ENCODE measurements at places on chromosomes 13 and 19.
A peak's percentile ranks its signal among the peaks of the same experiment; 100 is the strongest.

- DNase-seq = no peak
These were observed 19.1 kb upstream of the TEX101 start for GRCh38 chr19:43395561-43395960.

GRCh38 chr13:21137696-21138095 is 38.7 kb downstream of the SKA3 start:
- DNase-seq = no peak

- no peak for DNase-seq
These were observed 10.2 kb upstream of the N4BP2L2 start for GRCh38 chr13:32548837-32549236.

- no peak for DNase-seq
These were observed 323.8 kb downstream of the LMO7 start for GRCh38 chr13:75959861-75960481.

GRCh38 chr13:48783695-48784230 is 130.0 kb downstream of the CYSLTR2 start:
- no peak for DNase-seq

- no peak for DNase-seq
These were observed 72.1 kb downstream of the KLF12 start for GRCh38 chr13:74061926-74062595.

DNA sequence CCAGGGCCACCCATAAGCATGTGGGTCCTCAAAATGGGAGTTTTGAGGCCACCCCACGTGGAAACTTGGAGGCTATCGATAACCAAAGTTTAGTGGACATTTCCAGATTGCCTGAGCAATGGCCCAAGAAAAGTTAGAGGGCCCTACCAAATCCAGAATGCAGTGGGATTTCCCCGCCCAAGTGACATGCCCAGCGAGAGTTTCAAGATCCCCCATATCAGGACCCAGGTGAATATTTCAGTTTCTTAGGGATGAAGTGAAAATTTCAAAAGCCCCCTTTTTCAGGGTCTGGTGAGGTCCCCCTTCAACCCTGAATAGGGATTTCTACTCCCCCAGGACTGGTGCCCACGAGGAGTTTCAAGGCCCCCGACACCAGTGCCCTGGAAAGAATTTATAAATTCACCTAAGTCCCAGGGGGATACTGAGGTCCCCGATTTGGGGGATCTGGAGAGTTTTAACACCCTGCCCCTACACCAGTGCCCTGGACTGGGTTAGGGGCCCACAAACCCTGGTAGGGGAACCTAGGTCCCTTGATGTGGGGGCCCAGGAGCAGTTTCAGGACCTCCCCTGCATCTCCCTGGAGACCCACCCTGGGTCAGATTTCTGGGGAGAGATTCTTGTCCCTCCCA is 695 bp downstream of the BST2 start:
- no peak for DNase-seq

DNA sequence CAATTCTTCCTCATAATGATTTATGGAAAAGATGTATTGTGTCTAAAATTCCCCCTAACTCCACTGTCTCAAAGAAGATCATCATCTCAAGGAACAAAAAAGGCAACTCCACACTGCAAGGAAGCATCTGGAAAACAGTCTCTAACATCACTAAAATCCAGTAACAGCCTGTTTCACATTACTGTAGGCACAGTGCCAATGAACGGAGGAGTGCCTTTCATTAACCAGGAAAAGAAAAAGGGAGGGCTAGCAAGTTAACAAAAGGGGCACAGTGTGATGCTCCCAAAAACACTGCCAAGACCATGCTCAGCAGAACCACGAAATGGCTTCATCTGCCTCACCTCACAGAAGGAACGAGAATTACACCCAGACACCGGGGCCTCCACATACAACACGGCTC is 8.5 kb downstream of the TMTC4 start:
- DNase-seq = no peak

GRCh38 chr19:29040951-29041350 is 172.0 kb downstream of the UQCRFS1 start:
- DNase-seq = no peak

DNA sequence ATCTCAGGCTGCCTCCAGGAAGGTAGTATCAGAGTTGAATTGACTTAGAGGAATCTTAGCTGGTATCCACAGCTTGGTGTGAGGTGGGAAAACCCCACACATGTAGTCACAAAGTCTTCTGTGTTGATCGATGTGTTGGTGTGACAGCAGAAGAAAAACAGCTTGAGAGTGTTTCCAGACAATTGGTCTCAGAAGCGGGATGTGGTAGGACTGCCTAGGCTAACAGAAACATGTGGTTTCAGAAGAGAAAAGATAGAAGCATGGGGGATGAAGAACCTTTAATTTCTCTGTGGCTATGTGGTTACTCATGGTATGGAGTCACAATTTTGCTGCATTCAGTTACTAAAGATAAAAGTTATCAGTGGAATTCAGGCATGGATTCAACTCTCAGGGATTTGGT is 134.7 kb upstream of the SLITRK5 start:
- no peak for DNase-seq

DNA sequence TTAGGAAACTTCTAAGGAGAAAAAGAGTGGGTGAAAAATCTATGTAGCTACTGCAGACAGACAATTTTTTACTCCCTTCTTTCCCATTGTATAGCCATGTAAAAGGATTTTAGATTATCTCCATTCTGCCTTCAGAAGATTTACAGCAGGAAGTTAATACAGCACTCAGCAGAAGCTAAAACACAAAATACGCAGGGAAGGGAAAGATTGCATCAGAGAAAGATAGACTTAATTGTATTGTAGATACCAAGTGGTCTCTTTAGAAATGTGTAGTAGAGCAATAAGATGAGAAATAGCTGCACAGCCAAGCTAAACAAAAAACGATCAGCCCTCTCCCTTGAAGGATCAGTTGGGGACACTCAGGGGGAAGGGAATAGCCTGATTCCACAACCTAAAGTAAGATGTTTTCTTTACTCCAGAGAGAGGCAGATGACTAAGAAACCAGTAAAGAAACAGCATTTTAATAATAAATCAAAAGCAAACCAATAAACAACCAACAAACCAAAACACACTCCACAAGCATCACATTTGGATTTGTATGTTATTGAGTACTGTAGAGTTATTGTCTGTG is 236.7 kb upstream of the SLITRK1 start:
- no peak for DNase-seq

DNA sequence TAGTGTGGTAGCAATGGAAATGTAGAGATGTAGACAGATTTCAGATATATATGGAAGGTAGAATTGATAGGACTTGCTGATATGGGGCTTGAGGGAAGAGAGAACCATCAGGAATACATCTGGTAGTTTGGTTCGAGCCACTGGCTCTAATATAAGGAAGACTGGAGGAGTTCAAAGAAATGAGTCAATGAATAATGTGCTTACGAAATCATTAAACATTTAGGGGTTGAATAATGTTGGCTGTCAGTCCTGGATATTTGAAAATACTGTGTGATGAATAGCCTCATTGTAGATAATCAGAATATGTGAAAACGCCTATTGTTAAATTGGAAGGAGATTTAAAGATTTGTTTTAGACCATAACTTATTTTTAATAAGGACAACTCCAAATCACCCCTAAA is 21.6 kb downstream of the SGCG start:
- DNase-seq = no peak

- DNase-seq = no peak
These were observed 13.0 kb upstream of the EPOR start for GRCh38 chr19:11397089-11397610.

GRCh38 chr13:42893214-42893671 is 98.8 kb downstream of the EPSTI1 start:
- no peak for DNase-seq

- no peak for DNase-seq
These were observed 3.6 kb downstream of the TPT1 start for GRCh38 chr13:45337395-45337794.

GRCh38 chr19:16530540-16531379 is 11.5 kb downstream of the CHERP start:
- no peak for DNase-seq

GRCh38 chr19:51737389-51737788 is 13.6 kb upstream of the HAS1 start:
- no peak for DNase-seq

- no peak for DNase-seq
These were observed 97.8 kb downstream of the KLF12 start for GRCh38 chr13:74036373-74036772.

DNA sequence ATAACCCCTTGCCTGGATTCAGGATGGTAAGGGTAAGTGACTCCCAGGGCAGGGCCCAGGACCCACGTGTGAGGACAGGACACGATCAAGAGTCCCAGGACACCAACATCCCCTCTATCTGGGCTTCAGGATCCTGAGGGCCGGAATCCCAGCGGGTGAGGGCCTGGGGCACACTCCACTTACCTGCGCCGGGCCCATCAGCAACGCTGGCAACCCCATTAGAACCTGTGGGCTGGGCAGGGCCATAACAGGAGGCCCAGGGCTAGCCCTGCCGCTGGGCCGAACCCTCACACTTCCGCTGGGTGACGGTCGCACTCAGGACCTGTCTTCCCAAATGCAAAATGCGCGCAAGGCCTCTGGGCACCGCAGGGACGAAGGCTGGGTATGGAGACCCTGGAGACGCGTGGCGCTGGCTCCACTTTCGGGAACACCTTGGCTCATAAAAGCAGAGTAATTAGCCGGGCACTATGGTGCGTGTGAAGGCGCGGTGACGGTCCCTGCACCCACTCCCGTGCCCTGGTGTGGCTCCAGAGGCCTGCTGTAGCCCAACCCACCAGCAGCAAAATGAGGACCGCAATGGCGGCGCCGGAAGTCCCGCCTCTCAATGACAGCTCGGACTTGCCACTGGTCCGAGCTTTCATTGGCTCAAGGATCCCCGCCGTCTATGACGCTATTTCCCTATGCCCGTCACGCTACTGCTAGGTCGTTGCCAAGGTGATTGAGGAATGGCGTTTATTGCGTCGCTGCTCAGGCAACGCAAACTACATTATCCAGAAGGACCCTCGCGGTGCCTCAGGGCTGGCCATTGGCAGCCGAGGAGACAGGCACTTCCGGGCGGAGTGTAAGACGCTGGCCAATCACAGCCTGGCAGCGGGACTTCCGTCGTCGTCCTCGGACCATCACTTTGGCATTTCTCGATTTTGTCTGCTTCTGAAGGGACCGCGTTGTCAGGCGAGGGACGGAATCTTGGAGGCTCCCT is at the start of gene ZNF132:
ZNF132 (minus strand) TSS at position 578 of the 979 bp plus-strand sequence; CDS start at position 246, 332 bp downstream.
- peak; percentile 89 for DNase-seq

GRCh38 chr13:44912278-44913016 is 76.8 kb downstream of the NUFIP1 start:
- DNase-seq = no peak

- no peak for DNase-seq
These were observed 250.3 kb upstream of the ATXN8OS start for GRCh38 chr13:69857183-69857821.

GRCh38 chr19:58513694-58514563 is 2.1 kb upstream of the SLC27A5 start:
- peak; percentile 93 for DNase-seq

DNA sequence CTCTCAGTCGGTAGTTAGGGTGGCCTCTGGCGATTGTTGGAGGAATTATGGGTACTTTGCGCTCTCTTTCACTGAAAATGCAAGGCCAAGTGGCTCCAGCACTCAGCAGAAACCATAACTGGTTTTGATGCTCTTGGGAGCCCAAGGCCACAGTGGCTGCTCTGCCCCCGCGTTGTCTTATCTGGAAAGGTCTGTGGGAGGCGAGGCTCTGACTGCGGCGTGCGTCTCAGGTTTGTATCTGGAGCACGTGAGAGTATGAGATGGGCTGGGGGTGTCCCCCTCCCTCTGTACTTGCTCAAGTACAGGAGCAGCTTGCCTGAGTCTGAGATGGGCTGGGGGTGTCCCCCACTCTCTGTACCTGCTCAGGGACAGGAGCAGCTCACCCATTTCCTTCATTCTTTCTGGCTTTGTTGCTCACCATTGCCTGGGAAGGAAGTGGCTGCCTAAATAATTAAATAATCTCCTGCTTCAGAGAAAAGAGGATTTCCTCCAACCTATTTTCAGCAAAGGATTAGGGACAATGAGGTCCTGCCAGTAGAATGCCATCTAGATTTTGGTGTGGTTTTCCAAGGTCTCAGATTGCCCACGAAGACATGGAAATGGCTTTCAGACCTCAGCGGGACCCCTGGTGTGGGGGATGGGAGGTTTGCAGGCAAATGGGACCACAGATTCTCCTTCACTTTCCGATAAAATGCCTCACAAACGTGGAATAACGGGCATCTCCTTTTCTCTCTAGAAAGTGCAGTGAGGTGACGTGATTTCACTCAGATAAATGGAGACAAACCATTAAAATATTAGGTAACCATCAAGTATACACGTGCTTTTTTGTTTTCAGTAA is 14.7 kb downstream of the ATP11A start:
- no peak for DNase-seq

DNA sequence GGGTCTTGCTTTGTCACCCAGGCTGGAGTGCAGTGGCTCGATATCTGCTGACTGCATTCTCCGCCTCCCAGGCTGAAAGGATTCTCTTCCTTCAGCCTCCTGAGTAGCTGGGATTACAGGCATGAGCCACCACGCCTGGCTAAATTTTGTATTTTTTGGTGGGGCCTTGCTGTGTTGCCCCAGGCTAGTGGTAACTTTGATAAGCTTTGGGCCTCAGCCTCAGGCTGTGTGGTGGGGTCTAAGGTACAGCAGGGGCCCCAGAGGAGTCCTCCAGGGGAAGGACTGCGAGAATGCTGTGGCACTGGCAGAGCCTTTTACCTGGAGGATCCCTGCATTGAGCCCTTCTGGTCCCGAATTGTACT is 7.2 kb downstream of the DOT1L start:
- DNase-seq = no peak

DNA sequence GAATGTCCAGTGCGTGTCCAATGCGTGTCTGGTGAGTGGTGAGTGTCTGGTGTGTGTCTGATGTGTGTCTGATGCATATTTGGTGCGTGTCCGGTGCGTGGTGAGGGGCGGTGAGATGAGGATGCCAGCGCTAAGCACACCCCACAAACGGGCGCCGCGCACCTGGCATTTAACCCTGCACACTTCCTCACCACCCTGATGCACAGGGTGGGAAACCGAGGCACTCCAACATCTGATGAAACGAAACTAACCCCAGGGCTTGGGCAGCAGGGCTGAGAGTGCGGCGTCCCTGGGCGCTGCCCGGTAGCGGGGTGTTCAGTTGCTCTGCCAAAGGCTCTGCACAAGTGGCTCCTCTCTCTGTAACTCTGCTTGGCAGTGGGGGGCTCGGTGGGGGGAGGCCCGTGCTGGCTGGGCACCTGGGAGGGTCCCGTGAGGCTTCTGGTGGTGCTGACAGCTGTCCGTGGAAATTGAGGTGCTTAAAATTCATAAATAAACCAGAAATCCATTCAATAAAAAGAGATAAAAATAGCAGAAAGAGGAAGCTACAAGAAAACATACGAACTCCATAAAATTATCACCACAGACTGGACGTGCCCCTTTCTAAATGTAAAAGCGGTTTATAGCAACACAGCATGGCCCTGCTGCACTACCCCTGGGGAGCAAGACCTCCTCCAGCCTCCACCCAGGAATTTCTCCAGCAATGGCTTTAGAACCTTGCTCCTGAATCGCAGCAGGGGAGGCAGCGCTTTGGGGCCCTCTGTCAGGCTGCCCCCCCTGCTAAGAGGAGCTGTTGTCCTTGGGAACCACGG is 76.0 kb downstream of the RASA3 start:
- no peak for DNase-seq
